ENCODE measurements at places on chromosomes 7 and 10.

GRCh38 chr7:50921114-50921813, 138.6 kb upstream of the GRB10 start:
- no peak overlapping the region for H3K27ac ChIP-seq
- H3K4me1 ChIP-seq, result no peaks in the 10 kb centered on the region
- H3K27me3 ChIP-seq, result no peaks in the 10 kb centered on the region
- no peak overlapping the region for H3K4me3 ChIP-seq
- no peak for DNase-seq
- H3K36me3 ChIP-seq, result no peaks in the 10 kb centered on the region

- H3K36me3 ChIP-seq, result no peaks in the 10 kb centered on the region
- H3K4me1 ChIP-seq, result no peaks in the 10 kb centered on the region
- H3K27me3 ChIP-seq, result peaks cover 1% of the 10 kb centered on the region
Observed at GRCh38 chr7:73423519-73424488, 9.8 kb upstream of the FZD9 start.

GRCh38 chr10:100303724-100304319, 17.3 kb upstream of the BLOC1S2 start:
- no peaks in the 10 kb centered on the region for H3K36me3 ChIP-seq
- H3K27ac ChIP-seq, result no peak overlapping the region
- H3K4me1 ChIP-seq, result no peaks in the 10 kb centered on the region

GRCh38 chr10:93820434-93820833, 62.7 kb downstream of the LGI1 start:
- H3K27me3 ChIP-seq, result peaks cover 4% of the 10 kb centered on the region
- no peak overlapping the region for H3K27ac ChIP-seq
- no peak overlapping the region for H3K4me3 ChIP-seq

GRCh38 chr7:157519246-157519645, 182.4 kb downstream of the DNAJB6 start:
- H3K27me3 ChIP-seq, result no peaks in the 10 kb centered on the region
- DNase-seq, result no peak
- H3K36me3 ChIP-seq, result no peaks in the 10 kb centered on the region
- H3K27ac ChIP-seq, result no peak overlapping the region
- no peaks in the 10 kb centered on the region for H3K4me1 ChIP-seq
- no peak overlapping the region for H3K4me3 ChIP-seq

- no peaks in the 10 kb centered on the region for H3K27me3 ChIP-seq
- no peaks in the 10 kb centered on the region for H3K36me3 ChIP-seq
- no peak overlapping the region for H3K27ac ChIP-seq
Observed at GRCh38 chr10:1199345-1199673, 143.1 kb downstream of the WDR37 start.

DNA sequence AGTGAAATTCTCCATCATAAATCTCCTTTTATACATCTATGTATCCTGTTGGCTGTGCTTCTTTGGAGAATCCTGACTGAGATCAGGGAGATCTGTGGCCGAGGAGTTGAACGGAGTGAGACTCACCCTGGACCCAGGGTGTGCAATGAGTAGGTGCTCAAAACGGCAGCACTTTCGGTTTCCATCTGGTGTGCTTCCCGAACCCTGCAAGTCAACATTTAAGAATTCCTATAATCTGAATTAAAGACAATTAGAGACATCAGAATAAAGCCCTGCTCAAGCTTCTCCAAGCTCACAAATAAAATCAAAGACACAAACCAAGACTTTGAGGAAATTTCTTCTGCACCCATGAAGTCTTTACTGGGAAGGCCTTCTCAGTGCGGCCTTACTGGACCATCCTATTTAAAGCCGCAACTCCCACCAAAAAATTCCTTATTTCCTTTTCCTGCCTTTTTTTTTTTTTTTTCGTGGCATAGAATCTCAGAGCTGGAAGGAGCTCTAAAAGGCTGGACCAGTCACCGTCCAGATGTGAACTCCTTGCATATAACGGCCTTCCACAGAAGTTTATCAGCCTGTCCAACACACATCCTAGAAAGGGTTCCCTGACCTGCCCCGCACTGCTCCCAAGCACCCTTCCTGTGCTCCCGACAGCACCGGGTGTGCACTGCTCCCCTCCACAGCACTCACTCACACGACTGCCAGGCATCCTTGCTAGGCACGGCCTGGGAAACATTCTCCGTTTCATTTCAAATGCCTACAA, 29.7 kb downstream of the GNA12 start:
- no peak for DNase-seq
- no peaks in the 10 kb centered on the region for H3K27me3 ChIP-seq
- no peak overlapping the region for H3K4me3 ChIP-seq

GRCh38 chr10:5551531-5552375, 27.0 kb downstream of the CALML3 start:
- H3K36me3 ChIP-seq, result no peaks in the 10 kb centered on the region
- H3K27ac ChIP-seq, result peak overlapping the region; percentile 77
- peaks cover 82% of the 10 kb centered on the region for H3K4me1 ChIP-seq
